Stimulated activated naive CD8-positive, alpha-beta T cell treated with anti-CD3 and anti-CD28 coated beads, Interleukin-15, amount 100 ng/mL, for 72 hours (primary cell): ENCODE measurements at places on chromosomes 5 and 9.

DNA sequence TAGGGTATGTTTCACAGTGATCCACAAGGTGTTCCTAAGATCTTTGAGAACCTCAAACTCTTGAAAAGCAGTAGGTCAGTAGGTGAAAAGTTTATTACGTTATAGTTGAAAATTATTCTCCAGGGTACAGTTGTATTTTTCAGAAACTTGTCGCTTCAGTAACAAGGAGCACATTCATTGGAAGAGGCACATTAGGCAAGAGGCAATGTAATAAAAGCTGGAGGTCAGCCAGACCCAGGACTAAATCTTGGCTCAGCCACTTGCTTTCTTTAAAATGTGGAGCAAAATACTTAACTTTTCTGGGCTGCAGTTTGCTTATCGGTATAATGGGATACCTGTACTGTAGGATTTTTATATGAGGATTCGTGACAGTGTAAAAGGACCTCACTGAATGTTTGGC, 45.6 kb downstream of the TLE4 start:
- DNase-seq: no peak

DNA sequence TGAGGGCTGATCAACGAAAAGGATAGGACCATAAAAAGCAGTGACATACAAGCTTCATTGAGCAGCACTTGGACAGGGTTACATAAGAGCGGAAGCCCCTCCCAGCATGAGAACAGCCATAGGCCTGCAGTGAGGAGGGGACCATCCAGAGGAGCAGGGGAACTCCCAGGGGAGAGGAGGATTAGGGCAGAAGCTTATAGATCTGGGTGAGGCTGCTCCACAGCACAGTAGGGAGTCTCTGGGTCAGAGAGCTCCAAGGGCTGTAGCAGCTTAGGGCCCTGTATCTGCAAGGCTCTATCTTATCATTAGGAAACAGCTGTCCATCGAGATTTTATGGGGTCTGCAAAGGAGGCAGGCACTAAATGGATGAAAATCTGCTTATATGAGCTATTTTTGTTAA, 186.6 kb downstream of the DOCK8 start:
- no peak for DNase-seq

- no peak for DNase-seq
These were observed 193.4 kb downstream of the EDIL3 start for GRCh38 chr5:84191281-84191680.

DNA sequence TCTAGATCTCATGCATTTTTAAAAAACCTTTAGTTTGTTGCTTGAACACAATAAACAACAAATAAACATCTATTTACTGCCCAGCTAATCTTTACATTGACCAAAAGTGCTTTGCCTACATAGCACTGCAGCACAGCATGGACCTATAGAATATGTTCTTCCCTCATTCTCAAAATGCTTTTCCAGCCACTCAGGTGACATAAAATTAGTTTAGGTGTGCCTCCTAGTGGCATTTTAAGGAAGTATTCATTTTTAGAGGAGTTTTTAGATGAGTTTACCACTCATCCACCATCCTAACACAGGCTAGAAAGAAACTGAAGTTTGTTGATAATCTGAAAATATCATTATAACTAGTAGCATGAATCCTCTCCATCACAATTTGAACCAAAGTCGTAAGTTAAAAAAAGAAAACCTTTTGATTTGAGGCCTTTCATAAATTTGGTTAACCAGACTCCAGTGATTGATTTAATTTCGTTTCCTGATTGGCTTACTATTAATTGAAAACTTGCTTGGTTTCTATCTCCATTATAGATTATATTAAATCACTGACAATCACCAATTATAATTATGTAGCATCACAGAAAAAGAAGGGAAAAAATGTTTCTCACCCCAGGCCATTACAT, 12.6 kb downstream of the PLGRKT start:
- DNase-seq: no peak

DNA sequence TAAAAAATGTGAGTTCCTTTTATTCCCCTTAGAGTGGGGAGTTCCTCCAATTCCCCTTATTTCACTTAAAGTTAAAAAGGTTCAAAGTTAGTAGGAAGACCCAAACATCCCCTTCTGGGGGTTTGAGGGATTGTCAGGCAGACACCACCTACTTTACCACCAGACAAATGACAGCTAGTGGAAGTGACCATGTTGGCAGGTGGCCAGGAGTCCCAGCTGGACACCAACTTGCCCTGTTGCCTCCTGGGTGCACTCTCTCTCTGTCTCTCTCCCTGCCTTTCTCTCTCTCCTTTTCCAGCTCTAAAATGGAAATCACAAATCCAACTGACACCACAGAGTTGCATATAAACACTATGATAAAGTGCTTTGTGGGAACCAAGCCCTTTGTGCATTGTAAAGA, 307.7 kb upstream of the TLE4 start:
- DNase-seq: no peak

GRCh38 chr9:38232895-38233294, 159.6 kb upstream of the ALDH1B1 start:
- DNase-seq: no peak

GRCh38 chr5:39447968-39448367, 23.2 kb upstream of the DAB2 start:
- DNase-seq: no peak

DNA sequence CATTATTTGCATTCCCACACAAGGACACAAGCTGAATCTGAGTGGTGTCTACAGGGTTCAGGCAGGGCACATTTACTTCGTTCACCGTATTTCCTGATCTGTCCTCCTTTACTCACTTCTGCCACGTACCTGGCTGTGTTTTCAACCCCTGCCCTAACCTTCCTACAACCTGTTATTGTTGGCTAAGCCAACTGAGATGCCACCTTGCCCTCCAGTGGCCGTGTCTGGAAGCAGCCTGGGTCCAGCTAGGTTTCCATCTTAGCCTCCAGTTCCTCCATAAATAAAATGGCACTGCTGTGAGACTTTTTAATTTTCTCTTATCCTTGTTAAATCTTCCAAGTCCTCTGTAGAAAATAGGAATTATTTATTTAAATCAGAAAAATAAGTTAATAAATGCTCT, 64.8 kb downstream of the ATP10B start:
- DNase-seq: no peak

DNA sequence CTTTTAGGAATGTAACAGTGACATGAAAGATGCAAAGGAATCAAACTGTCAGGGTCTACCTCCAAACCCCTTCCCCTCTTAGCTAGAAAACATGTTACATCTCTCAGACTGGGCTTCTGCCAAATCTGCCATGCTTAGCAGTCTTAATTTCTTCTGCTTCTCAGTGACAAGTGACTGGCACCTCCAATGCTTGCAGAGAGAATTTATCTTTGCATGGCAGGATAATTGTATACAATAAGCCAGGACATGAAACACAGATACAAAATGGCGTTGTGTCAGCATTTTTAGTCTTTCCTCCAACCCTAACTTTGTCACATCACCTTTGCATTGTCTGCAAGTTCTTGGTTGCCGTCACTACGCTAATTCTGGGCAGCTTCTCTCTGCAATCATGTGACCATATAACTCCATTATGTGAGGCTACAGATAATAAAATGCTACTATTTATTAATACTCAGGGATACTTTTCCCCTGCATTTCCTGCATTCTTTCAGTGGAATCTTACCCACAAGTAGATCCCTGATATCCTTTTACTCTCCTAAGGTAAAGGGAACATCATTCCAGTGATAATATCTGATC, 89.8 kb downstream of the PLCXD3 start:
- no peak for DNase-seq

DNA sequence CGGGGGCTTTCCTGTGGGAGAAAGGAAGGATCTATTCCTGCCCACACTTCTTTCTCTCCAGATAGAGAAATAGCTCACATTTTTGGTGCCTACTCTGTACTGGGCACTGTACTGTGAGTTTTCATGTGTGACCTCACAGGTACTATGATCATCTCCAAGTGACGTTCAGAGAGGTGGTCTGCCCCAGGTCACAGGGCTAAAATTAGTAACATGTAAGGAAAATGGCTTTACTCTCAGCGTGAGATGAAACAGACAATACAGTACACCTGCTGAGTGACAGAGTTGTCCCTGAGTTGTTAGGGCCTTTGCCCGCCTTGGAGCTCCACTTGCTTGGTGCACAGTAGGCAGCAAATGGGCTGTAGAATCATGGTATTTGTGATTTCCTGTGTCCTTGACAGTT, 306.1 kb upstream of the DMRT1 start:
- no peak for DNase-seq
